ENCODE measurements at places on chromosomes 7 and 10.
A peak's percentile ranks its signal among the peaks of the same experiment; 100 is the strongest.

DNA sequence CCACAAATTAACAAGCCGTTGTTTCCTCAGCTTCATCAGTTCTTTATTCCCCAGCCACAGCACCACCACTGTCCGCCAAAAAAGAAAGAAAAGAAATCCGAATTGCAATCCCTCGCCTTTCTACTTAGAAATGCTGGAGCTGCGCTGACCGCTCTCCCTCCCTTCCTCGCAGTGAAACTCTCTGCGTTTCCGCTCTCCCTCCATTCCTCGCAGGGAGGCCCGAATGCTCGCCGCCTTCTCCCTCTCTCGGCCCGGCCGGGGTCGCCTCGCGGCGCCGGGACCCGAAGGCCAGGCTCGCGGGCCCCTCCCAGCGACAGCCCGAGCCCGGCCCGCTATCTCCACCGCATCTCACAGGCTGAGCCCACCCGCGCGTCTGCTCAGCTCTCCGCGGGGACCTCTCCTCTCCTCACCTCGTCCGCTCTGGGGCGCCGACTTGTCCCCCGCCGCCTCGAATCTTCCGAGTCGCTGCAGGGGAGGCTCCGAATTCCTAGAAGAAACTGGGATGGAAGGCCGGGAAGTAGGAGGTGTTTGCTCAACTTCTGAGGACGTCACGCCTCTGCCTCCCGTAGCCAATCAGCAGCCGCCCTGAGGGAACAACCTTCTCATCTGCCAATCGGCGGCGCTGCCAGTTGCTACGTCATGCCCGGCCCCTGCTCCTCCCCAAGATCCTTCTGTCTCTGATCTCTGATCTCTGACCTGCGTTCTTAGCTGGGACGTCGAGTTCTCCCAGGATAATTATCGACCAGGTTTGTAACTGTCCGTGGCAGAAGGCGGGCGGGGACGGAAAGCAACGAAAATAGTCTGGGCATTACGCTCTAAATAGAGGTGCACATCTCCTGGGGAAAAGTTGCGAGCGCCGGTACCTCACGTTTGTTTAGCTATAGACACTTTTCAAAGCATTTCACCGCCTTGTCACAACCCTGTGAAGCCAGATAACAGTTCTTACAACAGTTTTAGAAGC is at the start of gene AASS:
AASS (minus strand) TSS at position 499 of the 961 bp plus-strand sequence. CDS start 10,523 bp downstream, outside the sequence.
- peak; percentile 90 for DNase-seq

DNA sequence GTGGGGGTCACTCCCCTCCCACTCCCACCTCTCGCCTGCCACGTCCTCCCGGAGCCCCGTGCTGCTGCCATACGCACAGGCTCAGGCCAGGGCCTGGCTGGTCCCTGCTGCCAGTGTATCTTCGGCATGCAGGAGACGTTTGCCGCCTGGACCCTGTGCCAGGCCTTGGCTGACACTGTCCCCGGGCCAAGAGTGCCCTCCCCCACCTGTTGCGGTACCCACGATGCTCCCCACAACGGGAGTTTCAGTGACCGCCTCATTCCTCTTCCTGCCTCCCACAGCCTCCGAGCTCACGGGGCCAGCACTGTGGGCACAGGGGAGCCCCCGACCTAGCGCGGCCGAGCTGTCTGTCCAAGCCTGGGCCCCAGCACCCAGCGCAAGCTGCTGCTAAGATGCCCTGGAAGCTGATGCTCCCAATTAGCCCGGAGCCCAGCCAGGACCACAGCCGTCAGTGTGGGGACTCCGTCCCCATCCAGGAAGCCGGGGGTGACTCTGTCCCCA is 7.4 kb downstream of the TTYH3 start:
- DNase-seq, result no peak

DNA sequence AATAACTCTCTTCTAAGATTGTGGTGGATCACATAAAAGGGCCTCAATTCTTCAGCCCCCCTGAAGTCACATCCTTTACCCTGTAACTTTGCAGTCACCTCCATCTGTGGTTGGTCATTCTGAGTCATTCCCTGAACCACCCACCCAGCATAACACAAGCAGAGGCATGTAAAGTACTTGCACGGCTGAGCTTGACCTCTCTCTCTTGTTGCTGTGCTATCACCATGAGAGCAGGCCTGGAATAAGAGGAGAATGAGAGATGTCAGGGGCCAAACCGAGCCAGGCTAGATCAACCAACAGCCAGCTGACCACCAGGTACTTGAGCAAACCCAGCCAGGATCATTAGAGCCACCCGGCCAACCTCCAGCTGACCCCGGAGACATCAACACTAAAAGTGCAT is 13.5 kb upstream of the STK17A start:
- DNase-seq, result no peak

DNA sequence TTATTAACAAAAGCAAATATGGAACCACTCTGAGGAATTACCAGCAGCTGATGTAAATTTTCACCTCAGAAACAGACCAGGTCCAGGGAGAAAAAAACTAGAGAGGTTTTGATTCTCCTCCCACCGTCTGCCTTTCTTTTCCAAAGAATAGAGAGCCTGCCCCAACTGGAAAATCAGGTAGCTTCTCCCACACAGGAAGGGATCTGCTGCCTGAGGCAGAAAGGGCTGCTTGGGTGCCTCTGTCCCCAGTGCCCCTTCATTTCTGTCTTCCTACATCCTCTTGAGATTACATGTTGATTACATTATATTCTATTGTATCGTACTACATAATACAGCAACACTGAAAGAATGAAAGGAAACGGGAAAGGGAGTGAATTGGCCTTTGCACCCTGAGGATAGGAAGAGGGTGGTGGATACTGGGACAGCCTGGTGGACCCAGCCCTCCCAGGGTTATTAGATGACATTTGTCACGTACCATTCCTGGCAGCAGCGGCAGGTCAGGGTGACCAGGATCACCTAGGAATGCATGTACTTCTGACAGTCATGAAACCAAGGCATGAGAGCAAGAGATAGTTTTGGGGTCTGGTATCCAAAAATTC is 8.9 kb downstream of the ST8SIA6 start:
- DNase-seq, result no peak

GRCh38 chr10:80188713-80189112 is 16.6 kb downstream of the ANXA11 start:
- no peak for DNase-seq

GRCh38 chr7:75830978-75831377 is 17.4 kb upstream of the CCL24 start:
- no peak for DNase-seq

DNA sequence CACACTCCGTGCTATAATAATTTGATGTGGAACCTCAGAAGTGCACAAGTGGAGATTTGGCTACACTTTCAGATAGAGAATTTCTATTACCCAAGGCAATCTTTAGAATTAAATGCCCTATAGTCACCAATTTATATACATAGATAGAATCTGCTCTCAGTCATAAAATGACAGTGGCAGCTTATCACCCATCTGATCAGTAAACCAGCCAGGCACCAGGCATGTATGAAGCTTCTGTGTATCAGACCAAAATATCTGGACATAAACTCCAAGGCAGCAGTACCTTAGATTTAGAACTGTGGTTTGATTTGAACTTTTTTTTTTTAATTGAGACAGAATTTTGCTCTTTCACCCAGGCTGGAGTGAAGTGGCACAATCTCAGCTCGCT is 180.9 kb downstream of the IPMK start:
- DNase-seq, result no peak

DNA sequence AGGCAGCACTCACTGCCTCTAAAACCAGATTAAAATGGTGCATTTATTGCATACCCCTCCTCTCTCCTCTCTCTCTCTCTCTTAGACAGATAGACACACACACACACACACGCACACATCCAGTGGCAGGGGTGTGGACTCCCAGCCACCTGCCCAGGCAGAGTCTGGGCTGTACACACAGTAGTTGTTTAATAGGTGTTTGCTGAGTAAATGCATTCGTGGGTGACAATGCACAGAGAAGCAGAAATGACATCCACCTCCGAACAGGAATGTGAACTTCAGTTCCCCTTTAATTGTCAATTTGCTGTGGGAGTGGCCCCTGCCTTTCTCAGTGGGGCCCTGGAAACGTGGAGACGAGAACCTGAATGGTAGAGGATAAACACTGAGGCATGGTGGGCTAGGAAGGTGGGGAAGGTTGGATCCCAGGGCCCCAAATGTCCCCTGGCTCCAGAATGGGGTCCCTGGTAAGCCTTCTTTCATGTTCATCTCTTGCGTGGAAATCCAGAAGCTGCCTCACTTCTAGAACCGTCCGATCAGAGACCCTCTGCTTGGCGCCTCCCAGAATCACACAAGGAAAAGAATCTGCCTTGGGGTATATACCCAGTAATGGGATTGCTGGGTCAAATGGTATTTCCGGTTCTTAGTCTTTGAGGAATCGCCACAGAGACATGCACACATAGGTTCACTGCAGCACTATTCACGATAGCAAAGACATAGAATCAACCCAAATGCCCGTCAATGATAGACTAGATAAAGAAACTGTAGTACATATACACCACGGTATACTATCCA is 58.5 kb upstream of the ECHDC3 start:
- peak; percentile 64 for DNase-seq

GRCh38 chr7:106772655-106773108 is 92.4 kb upstream of the PIK3CG start:
- DNase-seq, result no peak

GRCh38 chr10:84173501-84173929 is at the start of gene GPR15LG:
GPR15LG (plus strand) TSS chr10:84173801; CDS start chr10:84173852, 51 bp downstream.
- DNase-seq, result no peak

GRCh38 chr7:1176891-1177373 is 16.9 kb upstream of the ZFAND2A start:
- DNase-seq, result peak; percentile 76

GRCh38 chr10:29908962-29909361 is 150.4 kb downstream of the JCAD start:
- no peak for DNase-seq

- no peak for DNase-seq
Measured at GRCh38 chr7:105748701-105749100, 127.7 kb downstream of the ATXN7L1 start.

DNA sequence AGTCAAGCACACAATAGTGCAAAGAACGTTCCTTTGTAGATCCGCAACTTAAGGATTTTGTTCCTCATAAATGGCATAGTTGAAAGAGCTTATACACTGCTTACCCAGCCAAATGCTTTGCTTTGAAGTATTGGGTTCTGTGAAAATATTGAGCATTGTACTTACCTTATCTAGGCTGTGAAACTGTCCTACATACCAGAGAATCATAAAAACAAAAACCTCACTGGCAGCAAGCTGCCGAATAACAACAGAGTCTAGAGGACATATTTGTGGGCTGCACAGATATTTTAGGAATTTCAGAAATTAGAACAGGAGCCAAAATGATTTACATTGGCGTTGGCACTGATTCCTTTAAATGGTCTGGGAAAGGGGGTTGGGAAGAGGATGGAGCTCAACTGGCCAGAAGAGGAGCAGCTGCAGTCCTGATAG is 174.8 kb downstream of the RTKN2 start:
- DNase-seq, result no peak

- peak; percentile 10 for DNase-seq
Measured at GRCh38 chr10:3239920-3240894, 67.6 kb upstream of the PITRM1 start.

- no peak for DNase-seq
Measured at GRCh38 chr10:11875494-11876281, 52.5 kb downstream of the PROSER2 start.

DNA sequence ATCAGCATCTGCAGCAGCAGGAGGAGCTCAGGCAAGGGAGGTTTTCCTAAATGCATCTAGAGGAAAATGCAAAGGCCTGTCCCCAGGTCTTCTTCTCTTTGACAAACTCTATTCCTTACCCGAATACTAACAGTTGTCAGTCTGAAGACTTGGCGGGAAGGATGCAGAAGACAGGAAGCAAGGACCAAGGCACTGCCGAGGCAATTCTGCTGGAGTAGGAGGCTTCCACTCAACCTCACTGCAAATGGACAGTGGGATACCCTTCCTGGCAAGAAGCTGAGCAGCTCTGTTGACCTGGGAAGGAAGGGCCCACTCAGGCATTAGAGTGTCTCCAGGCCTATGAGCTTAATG is 373.0 kb downstream of the CCSER2 start:
- no peak for DNase-seq

DNA sequence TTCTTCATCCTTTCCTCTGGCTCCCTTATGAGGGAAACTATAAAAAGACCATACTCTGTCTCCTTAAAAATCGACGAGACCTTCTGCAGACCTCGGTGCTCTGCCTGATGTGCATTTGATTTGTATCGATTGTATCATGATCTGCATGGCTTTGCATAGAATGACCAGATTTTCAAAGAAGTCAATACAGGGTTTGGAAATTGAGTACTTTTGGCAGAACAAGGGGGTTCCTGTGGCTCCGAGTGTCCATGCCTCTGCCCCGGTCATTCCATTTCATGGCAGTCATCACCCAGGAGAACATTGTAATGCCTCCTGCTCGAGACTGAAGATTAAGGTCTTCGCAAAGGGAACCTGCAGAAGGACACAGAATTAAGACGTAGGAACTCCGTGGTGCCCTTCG is 685 bp downstream of the CASP2 start:
- no peak for DNase-seq

DNA sequence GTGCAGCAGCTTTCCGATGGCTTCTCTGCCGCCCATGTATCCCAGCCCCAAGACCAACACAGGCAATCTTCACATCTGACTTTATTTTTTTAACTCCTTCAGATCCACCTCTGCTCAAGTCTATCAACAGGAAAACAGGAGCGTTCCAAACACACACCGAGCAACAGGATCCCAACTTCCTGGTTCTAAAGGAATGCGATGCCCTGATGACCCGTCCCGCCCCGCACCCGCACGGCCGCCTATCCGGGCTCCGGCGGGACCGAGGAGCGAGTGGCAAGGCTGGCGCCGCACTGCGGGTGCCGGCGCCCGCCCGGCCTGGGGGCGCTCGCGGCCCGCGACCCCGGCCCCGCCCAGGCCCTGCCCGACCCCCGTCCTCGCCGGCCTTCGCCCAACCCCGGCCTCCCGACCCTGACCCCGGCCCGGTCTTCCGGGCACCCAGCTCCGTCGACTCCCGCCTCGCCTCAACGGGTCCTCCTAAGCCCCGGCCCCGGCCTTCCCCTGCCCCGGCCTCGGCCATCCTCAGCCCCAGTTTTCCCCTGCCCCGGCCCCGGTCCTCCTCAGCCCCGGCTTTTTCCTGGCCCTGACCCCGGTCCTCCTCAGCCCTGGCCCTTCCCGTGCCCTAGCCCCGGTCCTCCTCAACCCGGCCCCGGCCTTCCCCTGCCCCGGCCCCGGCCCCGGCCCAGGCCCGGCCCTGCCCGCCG is 730 bp downstream of the LARP4B start:
- DNase-seq, result peak; percentile 66

GRCh38 chr7:50603287-50603686 is 38.1 kb upstream of the DDC start:
- no peak for DNase-seq

GRCh38 chr10:130510755-130511154 is 374.6 kb downstream of the GLRX3 start:
- DNase-seq, result no peak

GRCh38 chr10:12098966-12099365 is 30.2 kb downstream of the DHTKD1 start:
- DNase-seq, result no peak

- DNase-seq, result no peak
Measured at GRCh38 chr7:103418241-103418640, 27.8 kb downstream of the SLC26A5 start.

GRCh38 chr7:80346704-80347103 is 165.2 kb downstream of the GNAT3 start:
- no peak for DNase-seq

Measured in B cell (primary cell).